ENCODE measurements at places on chromosomes 2 and 18.
A peak's percentile ranks its signal among the peaks of the same experiment; 100 is the strongest.

DNA sequence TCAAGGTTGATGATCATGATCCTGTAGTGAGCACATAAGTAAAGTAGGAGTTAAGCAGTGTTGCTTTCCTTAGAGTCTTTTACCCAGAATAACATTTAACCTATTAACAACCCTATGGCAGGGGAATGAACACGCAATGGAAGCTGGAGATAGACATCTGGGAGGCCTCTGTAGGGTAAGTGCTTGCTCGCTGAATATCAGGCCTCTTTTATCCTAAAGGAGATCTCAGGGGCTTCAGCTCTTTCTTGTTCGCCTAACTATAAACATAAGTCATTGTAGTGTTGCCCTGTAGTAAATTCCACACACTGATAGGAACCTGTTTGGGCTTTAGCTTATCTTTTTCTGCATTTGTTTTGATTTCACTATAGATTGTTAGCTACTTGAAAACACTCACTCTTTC is 174.4 kb upstream of the TCF4 start:
- no peak for DNase-seq

DNA sequence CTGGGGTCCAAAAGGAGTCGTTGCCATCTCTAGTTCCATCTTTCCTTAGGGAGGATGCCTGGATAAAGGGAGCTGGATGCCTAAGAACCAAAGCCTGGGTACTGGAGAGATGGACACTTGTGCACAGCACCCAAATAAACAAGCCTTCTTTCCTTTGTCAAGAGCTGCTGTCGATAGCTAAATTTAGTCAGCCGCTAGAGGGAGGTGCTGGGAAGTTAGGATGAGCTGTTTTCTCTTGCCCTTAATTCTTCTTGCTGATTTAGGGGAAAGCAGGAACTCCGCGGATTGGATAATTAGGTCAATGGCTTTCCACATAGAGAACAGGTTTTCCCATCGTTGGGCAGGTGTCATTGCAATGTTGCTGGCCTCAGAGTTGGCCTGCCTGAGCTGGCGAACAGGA is 30.9 kb upstream of the SERPINB12 start:
- DNase-seq = no peak

- DNase-seq = no peak
Measured at GRCh38 chr2:165681841-165682240, 112.2 kb downstream of the GALNT3 start.

DNA sequence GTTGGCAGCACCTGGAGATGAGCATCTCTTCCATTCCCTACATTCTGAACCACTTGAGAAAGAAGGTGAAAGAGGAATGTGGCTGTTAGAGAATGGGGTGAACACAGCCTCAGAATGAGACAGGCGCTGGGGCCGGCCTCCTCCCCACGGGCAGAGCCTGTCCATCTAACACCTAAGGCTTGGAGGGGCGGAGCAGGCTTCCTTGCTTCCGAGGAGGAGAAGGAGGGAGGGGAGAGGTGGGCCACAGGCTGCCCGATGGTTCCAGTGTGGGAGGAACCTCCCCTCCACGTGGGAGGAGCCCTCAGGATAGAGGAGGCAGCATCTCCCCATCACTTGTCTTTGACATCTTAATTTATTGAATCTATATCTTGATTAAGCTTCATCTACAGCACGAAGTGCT is 68.6 kb downstream of the CIB4 start:
- DNase-seq = no peak

- DNase-seq = no peak
Measured at GRCh38 chr2:122191331-122191730, 435.9 kb downstream of the TSN start.

DNA sequence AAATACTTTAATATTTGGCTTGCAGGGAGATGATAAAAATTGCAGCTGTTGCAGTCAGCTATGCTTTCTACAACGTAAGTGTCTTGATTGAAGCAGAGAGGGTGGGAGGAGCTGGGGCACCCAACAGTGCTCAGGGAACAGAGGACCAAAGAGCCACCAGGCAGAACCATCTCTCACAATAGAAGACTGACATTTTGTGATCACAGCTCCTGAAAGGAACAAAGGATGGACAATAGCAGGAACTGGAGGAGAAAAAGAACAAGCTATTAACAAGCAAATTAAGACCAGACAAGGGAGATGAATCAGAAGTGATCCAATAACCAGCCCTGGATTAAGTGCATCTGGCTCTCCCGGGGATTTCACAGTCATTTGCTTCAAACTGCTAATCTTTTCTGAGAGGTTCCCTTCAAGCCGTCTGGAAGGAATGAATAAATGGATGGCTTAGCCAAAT is 65.7 kb upstream of the SMAD2 start:
- DNase-seq = peak; percentile 29

- DNase-seq = no peak
Measured at GRCh38 chr2:230578106-230578505, 134.5 kb upstream of the CAB39 start.

GRCh38 chr2:47891369-47892337 is 14.6 kb downstream of the FBXO11 start:
- no peak for DNase-seq

DNA sequence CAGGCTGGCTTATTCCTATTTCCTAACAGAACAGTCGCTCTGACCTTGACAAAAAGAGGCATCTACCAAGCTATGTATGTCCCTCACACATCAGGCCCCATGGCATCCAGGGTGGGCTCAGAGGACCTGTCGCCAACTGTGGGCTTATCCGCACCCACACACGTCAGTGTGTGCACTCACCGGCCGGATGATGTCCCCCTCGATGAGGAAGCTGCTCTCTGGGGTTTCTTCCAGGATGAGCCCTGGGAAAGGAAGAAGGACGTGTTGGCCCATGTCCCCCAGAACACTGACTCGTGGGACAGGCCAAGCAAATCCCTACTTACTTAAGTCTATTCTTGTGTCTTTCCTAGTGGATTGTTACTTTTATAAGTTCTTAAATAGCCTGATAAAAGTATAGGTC is 3.1 kb downstream of the ASTL start:
- DNase-seq = no peak

GRCh38 chr2:1972422-1972821 is 228.1 kb upstream of the PXDN start:
- DNase-seq = no peak

DNA sequence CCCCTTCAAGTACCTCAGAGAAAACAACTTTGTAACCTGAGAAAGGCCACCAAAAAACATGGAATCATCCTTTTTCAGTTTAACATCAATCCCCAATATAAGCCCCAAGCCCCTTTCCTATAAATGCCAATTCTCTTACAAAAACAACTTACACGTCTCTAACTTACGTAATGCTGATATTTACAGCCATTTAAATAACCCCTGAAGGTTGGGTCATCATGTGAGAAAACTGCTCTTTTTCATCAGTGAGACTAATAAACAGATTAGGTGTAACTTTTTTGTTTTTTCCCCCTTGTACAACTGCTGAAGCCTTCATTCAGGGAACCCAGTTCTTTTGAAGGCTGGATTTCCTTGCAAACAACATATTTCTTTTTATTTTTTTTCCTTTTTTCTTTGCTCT is 3.7 kb downstream of the FASTKD1 start:
- no peak for DNase-seq

DNA sequence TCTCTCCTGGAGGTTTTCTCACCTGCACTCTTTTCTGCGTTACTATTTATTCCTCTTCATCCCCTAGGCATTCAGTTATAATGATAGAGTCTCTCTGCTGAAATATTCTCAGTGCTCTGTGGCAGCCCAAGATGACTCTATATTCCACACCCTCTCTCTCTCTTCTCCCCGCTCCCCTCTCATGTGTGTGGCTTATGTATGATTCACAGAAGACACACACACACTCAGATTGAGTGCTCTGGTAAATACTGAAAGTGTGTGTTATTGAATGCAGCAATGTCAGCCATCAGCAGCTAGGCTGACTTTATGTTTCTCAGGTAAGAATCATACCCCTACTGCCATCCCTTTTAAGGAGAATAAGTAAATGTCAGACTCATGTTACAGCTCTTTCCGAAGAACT is 201.2 kb downstream of the SLC4A10 start:
- DNase-seq = no peak

DNA sequence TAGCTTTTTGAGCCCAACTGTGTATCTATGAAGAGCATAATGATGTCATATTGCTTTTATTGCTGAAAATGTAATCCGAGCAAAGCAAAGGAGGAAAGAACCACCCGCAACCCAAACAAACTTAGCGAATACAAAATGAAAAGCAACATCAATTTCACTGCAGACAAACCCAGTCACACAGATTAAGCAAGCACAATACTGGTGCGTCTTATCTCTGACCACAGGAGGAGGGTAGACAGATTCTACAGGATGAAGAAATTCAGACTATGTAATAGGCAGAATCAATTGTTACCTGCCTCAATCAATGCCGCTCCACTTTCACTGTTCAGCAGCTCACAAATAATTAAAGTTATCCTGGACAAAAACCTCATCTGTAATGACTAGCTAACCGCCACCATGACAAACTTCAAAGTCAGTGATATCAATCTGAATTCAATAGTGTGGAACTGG is 115.5 kb upstream of the SP3 start:
- no peak for DNase-seq

DNA sequence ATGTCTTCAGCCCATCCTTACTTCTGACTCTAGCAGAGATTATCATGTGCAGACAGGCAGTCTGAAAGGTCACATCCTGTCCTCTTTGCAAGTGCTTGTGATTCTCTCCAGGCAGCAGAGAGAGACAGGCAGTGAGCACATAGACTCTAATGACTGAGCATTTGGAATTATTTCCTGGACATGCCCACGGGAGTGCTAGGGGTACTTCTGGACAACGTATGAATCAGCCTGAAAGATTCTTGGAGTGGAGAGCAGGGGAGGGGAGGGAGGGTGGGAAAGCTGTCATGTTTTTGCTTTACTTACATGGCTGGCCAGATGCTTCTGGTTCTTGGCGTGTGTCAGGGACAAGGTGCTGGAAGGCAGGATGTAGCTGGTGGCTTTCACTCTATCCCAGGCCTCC is 150.6 kb downstream of the RIF1 start:
- no peak for DNase-seq

GRCh38 chr2:109463236-109463635 is 150.5 kb downstream of the SEPTIN10 start:
- DNase-seq = no peak

- DNase-seq = no peak
Measured at GRCh38 chr2:197969391-197969893, 165.0 kb downstream of the PLCL1 start.

DNA sequence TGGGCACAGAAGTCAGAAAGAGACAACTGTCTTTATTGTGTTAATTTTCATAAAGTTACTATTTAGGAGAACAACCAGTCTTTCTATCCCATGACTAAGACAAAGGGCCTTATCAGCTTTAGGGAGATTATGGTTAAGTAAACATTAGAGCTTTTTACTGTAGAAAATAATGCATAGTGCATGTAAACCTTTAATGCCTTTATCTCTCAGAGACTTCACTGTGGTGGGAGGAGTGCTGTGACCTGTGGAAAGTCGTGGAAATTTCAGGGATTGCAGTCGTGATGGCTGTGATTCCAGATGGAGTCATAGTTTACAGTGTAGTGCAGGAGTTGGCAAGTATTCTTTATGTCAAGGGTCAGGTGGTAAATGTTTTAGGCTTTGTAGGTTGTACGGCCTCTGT is 15.8 kb downstream of the ZNF236 start:
- no peak for DNase-seq

DNA sequence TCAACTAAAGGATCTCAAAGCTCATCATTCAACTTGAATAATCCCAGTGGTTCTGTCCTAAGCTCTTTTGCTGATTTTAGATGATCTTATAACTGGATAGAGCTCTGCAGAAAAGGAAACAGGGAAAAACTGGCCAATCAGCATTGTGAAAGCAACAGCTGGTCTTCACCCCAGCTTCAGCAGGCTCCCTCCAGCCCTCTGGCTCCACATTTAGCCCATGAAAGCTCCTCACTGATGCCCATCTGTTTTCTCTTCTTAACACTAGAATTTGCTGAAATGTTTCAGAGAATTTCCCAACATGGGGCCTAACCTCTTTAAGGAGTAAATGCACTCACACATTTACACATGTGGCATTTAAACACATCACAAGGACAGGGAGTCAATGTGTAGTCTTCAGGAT is 223.3 kb downstream of the CNTNAP5 start:
- DNase-seq = no peak

GRCh38 chr2:21812766-21813165 is 689.0 kb downstream of the TDRD15 start:
- DNase-seq = no peak

DNA sequence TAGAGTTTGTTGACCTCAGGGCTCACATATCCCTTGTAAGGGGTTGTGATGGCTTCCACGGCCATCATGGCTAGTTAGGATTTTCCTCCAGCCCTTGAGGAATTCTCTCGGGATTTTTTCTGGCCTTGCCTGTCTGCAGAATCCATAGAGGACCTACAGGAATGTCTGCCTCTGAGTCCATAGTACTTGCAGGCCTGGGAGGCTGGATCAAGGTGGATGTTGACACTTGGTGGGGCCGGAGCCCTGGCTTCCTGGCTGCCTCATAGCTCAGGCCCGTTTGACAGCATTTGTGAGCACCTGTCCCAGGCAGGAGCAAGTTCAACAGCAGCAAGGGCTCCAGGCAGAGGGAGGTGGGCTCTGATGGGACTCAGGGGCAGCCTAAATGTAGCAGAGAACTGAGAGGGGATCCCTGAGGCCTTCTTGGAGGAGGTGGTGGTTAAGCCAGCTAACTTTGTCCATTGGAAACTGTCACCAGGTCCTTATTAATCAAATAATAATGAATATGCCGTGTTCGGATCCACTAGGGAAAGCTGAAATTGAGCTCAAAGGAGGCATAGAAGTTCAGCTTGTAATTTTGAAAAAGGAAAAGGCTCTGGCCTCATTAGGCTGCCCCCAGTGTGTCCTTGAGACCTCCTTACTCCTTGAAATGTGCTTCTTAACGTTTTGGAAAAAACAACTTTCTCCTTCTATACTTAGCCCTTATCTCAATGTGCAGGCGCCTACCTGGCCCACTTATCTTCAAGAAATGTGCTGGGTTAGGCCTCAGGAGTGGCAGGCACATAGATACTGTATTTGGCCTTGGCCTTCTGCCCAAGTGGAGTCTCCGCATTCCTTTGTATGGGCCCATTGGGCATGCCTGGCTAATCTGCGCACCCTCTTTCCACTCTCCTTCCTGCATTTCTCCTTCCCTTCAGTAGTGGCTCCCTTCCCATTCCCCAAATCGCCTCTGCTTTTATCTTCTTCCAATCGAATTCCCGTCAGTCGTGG is 66.9 kb downstream of the HPCAL1 start:
- no peak for DNase-seq

- DNase-seq = no peak
Measured at GRCh38 chr18:75369026-75369721, 58.3 kb downstream of the SMIM21 start.

DNA sequence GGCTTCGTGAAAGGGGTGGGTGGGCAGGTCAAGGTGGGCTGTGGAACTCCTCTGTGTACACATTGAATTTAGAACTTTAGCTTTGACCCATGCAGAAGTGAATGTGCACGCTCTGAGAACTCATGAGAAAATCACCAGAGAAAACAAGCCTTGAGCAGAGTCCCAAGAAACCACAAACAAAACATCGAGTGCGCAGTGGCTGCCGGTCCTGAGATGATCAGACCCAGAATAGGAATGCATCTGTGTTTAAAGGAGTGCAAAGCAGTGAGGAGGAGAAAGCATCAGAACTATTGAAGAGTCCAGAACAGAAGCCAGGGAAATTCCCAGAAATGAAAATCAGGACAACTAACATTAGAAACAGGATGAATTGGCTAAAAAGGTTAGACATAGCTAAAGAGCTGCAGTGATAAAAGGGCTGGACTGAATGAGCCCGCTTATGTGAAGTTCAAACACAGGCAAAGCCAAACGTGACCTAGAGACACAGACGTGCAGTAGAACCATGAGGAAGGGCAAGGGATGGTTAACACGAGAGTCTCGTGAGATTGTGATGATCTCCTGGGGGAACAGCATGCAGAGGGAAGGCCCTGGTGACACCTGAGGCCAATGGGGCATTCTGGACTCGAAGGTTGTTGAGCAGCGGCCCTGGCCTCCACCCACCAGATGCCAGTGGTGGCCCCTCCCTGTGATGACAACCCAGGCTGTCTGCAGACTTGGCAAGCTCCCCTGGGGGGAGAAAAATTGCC is 16.4 kb upstream of the TXNL4A start:
- no peak for DNase-seq
